T-cell (primary cell): ENCODE measurements at places on chromosomes 5 and 9. TPM values are rescaled to one million over a fixed set of nuclear protein-coding genes. Genes with fewer than 3 reads are reported as not detected.
A peak's percentile ranks its signal among the peaks of the same experiment; 100 is the strongest.

IRX4 gene
- not detected for total RNA-seq

IL7R gene
- 691 TPM for total RNA-seq

PCDHGA2 gene
- not detected for total RNA-seq

PCDHGA9 gene
- total RNA-seq = not detected

GRCh38 chr9:93128011-93128714 lies 5.9 kb downstream of the NINJ1 start:
- no peak for DNase-seq

DNA sequence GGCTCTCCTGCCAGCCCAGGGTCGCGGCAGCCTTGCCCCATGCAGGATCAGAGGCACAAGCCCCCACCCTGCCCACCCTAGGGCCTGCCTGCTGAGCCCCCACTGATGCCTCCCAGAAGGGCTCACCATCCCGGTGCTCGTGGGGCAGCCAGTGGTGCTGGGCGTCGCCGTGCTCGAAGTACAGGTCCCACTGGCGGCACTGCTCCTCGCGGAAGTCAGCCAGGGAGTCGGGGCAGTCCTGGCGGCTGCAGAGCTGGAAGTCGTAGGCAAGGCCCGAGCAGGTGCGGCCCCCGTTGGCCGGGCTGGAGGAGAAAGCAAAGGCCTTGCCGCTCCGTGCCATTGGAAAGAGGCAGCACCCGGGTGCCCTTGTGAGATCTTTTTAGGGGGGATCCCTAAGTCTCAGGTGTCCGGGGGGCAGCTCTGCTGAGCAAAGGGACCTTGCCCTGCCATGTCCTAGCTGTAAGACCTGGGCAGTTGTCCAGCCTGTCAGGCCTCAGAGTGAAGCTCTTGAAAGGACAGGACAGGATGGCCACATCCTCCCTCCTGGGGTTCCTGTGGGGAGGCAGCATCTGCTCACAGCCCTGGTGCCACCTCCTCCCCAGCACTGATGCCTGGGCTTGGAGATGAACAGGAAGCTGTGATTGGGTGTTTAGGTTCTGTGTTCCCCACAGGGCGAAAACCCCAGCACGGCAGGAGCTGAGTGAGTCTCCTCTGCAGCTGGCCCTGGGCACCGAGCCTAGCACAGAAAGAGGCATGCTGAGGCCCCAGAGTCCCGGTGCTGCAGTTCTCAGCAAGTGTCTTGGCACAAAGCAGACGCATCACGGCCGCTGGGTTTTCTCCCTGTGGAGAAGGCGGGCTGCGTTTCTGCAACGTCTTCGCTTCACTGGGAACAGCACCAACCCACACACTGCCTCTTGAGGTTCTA lies 77.7 kb downstream of the ZNF354C start:
- DNase-seq = no peak

DNA sequence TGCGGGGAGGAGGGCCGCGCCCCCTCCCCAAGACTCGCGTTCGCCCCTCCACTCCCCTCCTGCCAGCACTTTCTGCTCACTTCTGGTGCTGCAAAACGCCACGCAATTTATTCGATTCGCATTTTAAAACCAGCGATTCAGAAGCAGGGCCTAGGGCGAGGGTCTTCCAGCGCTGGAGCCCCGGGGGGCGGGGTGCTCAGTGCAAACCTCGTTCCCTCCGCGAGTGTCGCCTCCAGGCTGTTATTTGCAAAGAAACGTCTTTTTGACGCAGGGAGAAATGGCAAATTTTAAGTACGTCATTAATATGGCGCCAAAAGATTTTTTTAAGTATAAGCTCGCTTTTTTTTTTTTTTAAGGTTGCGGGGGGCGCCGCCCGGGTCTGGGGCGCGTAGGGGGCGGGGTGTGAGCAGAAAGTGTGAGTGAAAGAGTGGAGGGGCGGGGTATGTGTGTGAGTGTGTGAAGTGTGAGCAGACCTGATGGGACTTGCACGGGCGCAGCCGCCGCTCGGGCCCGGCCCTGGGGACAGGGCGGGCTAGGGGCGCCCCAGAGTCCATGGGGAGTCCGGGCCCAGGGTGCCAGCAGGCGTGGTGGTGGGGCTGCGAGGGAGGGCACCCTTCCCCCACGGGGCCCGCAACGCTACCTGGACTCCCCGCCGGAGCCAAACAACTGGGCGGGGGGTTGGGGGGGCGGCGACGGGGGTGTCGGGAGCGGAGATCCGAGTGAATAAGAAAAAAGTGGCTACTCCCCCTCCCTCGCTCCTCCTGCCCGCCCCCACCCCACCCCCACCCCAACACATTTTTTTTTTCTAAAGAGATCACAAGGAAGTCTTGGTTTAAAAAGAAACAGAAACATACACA lies at the start of gene JADE2:
JADE2 (plus strand) TSS at position 845 of the 857 bp plus-strand sequence. CDS start 10,188 bp downstream, outside the sequence.
- peak; percentile 93 for DNase-seq
